T-helper 22 cell (primary cell): ENCODE measurements at places on chromosomes 16 and 17.

DNA sequence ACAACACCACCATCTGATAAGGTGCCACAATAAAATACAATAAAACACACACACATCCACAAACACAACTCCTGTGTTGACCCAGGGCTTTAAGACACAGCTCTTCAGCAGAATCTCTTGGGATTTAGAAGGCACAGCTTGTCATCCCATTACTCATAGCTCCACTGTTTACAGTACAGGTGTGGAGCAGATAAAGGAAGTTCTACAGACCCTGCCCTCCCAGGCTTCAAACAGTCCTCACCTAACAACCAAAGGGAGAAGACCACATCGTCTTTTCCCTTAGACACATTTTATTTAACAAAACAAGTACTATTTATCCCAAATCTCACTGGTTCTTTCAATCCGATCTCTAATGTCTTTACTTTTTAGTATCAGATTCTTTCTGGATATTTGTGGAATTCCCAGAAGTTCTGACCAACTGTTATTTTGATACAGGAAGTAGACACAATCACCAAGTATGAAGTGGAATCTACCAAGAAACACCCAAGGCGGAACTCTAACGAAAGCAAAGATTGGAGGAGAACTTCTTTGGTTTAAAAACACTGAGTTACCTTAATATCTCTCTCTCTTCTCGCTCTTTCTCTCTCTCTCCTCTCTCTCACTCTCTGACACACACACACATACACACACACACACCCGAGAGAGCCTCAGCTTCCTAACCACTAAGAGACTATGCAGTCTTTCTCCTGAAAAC is 46.1 kb downstream of the CYTH1 start:
- DNase-seq = no peak

- DNase-seq = no peak
Measured at GRCh38 chr16:31466381-31466841, 5.5 kb upstream of the TGFB1I1 start.

DNA sequence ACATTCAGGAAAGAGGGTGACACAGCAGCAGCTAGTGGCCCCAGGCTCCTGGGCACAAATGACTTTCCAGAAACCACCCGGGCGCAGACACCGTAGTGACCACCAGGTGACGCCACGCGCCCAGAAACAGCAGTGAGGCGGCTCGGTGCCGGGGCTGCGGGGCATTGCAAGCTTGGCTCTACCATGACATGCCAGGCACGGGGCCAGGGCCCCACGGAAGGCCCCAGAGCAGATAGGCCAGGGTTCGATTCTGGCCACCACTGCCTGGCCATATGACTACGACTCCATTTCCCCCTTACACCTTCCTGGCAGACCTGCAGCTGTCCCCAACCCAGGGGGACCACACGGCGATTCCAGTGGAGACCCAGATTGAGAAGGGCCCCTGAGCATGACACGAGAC is 6.7 kb downstream of the RHBDF1 start:
- DNase-seq = peak; percentile 49

GRCh38 chr17:48727415-48728175 is 955 bp downstream of the HOXB13 start:
- DNase-seq = no peak

- DNase-seq = no peak
Measured at GRCh38 chr16:81775570-81775969, 3.5 kb upstream of the PLCG2 start.

- DNase-seq = no peak
Measured at GRCh38 chr17:61966191-61966590, 38.4 kb upstream of the INTS2 start.

GRCh38 chr17:81483862-81484194 is 28.8 kb downstream of the ACTG1 start:
- no peak for DNase-seq
